ENCODE measurements at places on chromosomes 3 and 15. TPM values are rescaled to one million over a fixed set of nuclear protein-coding genes. Genes with fewer than 3 reads are reported as not detected.

DNA sequence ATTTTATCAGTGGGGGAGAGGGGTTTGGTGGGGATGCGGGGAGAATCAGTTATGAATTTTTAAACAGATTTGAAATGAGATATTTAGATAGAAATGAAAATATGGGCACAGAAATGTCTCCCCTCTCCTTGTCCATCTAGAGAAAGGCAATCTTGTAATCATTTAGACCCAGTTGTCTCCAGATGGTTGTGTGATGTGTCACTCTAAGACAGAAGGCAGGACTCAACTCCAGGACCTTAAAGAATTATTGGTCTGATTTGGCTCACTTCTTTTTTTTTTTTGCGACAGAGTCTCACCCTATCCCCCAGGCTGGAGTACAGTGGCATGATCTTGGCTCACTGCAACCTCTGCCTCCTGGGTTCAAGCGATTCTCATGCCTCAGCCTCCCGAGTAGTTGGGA lies 77.2 kb downstream of the EOMES start:
- no peak for DNase-seq

GRCh38 chr15:25770618-25771337 lies 92.3 kb downstream of the ATP10A start:
- no peak for DNase-seq

- no peak for DNase-seq
These were observed 195.1 kb downstream of the SI start for GRCh38 chr3:164883171-164883570.

GRCh38 chr3:32571192-32571485 lies 481 bp upstream of the DYNC1LI1 start:
- DNase-seq, result no peak

GRCh38 chr3:113910966-113911365 lies 36.8 kb upstream of the ZDHHC23 start:
- DNase-seq, result no peak

GRCh38 chr15:67832897-67833709 lies 6.7 kb downstream of the RNU6-1 start:
- DNase-seq, result no peak

DNA sequence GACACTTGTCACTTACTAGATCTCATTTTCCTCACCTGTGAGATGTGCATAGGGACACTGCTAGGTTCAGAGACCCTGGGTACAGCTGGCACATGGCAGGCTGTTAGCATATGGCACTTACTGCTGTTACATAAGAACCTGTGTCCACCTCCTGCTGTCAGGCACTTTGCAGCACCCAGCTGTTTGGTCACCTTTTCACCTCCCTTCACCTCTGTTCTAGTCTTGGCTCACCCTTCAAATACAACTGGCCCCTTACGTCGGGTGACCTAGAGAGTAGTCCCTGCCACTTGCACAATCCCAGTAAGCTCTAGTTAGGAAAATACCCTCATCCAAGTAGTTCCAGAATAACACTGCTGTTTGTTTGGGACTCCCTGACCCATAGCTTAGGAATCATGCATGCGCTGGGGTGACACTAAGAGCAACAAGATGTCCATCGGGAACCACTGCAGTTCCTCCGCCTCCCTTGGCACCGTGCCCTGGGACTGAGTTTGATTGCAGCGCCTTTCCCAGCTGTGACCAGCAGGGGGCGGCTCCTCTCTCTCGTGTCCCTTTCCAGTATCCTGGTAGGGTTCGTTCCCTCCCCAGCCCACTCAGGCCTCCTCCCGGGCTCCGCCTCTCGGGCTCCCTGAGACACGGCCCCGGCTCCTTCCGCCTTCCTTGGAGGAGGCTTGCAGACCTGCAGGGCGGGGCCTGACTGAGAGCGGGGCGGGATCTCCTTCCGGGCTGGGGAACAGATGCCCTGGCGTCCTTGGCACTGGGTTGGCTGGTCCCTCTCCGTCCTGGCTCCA lies 78.6 kb downstream of the ABHD5 start:
- DNase-seq, result peak; percentile 73

- no peak for DNase-seq
These were observed 14.7 kb downstream of the ANKUB1 start for GRCh38 chr3:149777414-149778214.

DNA sequence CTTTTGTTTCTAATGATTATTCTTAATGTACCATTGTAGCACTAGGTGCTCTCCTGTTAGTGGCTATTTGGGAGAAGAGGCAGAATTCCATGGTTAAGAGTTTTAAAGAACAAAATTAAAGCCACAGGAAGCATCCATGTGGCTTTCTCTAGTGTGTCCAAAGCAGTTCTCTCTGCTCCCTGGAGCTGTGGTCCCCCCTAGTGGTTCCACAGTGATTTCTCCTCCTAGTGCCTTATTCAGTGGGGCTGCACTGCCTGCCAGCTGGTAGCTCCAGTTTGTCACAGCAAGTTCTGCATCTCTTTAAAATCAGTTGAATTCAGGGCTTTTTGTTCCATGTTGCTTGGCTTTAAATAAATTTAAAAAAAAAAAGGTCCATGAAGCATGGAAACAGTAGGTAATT lies 39.6 kb upstream of the FAM98B start:
- no peak for DNase-seq

GRCh38 chr3:31403197-31403596 lies 129.5 kb upstream of the STT3B start:
- DNase-seq, result no peak

DNA sequence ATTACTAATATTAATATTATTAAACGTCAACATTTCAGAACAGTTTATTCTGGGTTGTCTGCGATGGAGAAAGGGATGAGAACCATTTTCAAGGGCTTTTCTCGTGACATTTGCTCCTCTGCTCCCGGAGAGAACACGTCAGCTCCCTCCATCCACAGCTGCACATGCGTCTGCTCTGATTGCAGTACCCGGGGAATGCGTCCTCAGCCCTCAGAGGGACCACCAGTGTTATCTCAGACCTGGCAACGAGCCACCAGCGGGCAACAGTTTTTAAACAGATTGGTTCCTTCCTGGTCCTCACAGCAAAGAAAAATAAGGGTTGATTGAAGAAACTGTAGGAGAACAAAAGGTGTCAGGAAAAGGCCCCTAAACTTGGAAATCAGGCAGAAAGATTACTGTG lies 202.2 kb upstream of the ADAMTS9 start:
- DNase-seq, result no peak

GRCh38 chr3:67516496-67516895 lies 137.9 kb downstream of the SUCLG2 start:
- DNase-seq, result no peak

DNA sequence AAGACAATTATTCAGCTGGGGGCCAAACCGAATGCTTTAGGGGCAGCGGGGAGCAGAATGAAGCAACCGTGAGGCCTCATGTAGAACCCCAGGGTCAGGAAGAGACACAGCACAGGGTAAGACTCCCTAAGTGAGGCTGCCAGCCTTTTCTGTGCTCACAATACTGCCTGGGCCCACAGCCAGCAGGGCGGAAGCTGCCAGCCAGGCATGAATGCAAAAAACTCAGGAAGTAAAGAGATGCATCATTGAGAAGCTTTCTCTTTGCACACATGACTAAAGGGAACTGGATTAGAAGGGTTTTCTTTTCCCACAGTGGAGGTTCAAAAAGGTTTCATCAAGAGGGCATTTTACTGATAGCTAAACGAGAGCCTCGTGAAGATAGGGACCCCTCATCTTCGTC lies 33.3 kb downstream of the CA12 start:
- no peak for DNase-seq

DNA sequence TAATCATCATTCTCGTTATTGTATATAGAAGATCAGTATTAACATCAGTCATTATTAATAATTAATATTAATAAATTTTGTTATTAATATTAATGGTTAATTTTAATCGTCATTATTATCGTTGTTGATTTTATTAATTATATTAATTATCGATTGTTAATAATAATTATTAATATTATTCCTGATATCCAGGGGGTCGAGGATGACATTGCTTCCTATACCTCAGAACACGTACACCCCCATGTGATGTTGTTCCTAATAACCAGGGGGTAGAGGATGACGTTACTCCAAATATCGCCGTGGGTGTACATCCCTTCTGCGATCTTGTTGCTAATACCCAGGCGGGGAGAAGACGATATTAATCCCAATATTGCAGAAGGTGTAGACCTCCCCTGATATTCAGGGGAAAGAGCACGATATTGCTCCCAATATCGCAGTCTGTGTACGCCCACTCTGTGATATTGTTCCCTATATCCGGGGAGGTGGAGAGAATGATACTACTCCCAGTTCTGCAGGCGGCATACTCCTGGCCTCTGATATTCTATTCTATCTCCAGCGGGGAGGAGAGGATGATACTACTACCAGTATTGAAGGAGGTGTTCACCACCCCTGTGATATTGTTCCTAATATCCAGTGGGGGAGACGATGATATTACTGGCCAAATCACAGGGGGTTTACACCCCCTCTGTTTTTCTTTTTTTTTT lies 22.3 kb upstream of the BMF start:
- DNase-seq, result peak; percentile 12

DNA sequence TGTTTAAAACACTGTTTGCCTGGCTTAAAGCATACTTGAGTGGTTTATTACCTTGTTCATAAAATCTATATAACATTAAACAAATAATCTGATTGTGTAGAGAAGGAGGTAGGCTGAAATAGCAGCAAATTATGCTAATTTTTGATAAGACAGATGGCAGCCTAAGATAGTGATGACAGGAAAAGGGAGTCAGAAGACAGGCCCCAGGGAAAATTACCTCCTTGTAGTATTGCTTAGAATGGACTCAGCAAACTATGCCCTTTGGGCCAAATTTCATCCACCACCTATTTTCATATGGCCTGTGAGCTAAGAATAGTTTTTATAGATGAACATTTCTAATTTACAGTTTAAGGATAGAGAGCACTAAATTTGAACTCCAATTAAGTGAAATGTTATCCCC lies 37.8 kb downstream of the CHD2 start:
- no peak for DNase-seq

GRCh38 chr3:170418422-170419398 lies at the start of gene CLDN11:
TSS of gene CLDN11 (plus strand) at chr3:170418868. CDS start at chr3:170419067, 199 bp downstream.
- no peak for DNase-seq

DNA sequence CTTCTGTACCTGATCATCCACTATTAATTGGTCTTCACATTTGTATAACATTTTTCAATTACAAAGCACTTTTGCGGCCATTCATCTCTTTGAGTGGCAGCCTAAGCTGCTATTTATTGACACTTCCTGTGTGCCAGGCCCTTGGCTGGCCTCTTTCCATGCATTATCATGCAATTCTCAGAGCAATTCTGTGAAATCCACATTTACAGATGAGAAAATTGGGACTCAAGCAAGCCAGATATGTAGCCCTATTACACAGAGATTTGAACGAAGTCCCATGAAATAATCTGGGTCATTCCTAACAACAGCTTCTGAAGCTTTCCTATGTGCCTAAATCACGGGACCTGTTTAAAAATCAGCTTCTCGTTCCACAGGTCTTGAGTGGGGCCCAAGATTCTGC lies 17.4 kb downstream of the SLC6A1 start:
- DNase-seq, result no peak

PTX3 gene
- total RNA-seq, result not detected

FGF12 gene
- total RNA-seq, result not detected

REC114 gene
- total RNA-seq, result not detected

NDN gene
- 2.9 TPM for total RNA-seq

CTXN2 gene
- total RNA-seq, result not detected

COPG1 gene
- total RNA-seq, result 136 TPM
